ENCODE measurements at places on chromosomes 16 and 17. TPM values are rescaled to one million over a fixed set of nuclear protein-coding genes. Genes with fewer than 3 reads are reported as not detected.

The CCR7 gene
- total RNA-seq: 0.07 TPM

The TCAP gene
- 1.00 TPM for total RNA-seq

The HCRT gene
- not detected for total RNA-seq

The C17orf100 gene
- 0.23 TPM for total RNA-seq

The PYY gene
- total RNA-seq: not detected

The ASGR2 gene
- total RNA-seq: not detected

The KRTAP1-5 gene
- total RNA-seq: not detected

All from HT1080 (cell line).